ENCODE measurements at places on chromosomes 12 and 14.

DNA sequence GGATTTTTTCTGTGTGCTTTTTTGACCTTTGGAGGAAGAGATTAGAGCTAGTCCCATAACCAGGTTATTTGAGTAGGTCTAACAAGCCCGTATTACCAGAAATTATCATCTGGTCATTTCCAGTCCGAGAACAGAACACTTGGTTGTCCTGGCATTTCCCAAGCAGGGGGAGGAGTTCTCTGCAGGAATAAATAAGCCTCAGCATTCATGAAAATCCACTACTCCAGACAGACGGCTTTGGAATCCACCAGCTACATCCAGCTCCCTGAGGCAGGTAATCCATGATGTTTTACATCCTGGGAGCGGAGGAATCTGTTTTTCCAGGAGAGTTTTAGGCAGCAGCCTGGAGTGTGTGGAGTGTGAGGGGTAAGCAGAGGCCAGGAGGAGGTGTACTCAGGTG lies at the start of gene SERPINA3:
SERPINA3 (plus strand) TSS at position 218 of the 400 bp plus-strand sequence. CDS start 2,051 bp downstream, outside the sequence.
- no peak for DNase-seq

DNA sequence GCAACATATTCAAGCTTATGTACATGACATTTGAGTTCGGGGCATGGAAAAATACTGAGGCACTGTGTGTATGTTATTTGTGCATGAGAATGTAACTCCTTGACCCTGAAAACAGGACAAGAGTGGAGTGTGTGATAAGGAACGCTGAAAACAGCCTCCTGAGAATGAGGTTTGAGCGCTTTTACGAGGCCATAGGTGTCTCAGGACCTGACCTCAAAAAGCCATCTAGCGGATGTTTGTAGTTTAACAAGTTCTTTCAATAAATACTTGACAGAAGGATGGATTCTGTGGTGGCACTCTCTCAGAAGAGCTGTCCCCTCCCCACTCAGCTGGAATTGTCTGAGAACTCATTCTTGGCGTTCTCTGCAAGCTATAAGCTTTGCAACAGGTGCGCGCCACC lies 350.5 kb upstream of the TMTC1 start:
- DNase-seq: peak; percentile 3

- no peak for DNase-seq
Observed at GRCh38 chr12:126627596-126627995, 1562.4 kb downstream of the AACS start.

GRCh38 chr12:45342848-45343247 lies 127.0 kb downstream of the ANO6 start:
- no peak for DNase-seq

GRCh38 chr12:122184517-122184916 lies 1.6 kb downstream of the LRRC43 start:
- no peak for DNase-seq

GRCh38 chr14:52789118-52789517 lies 2.3 kb downstream of the GNPNAT1 start:
- DNase-seq: no peak

DNA sequence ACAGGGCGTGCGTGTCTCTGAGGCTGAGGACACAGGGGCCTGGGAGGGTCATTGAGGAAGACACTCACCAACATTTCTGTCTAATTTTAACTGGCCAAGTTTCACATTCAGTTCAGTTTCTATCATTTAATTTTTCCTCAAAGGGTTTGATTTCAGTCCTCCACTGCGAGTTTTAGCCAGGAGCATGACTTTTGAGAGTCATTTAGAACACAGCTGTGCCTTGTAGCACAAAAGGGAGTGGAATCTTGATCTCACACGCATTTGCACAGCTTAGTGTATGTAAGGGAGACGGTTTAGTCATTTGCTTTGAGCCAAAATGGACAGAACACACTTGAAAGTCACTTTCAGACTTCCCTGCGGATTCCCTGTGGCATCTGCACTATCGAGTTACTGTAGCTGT lies 1090.8 kb downstream of the BCL11B start:
- no peak for DNase-seq
